ENCODE measurements at places on chromosomes 3 and 15.
A peak's percentile ranks its signal among the peaks of the same experiment; 100 is the strongest.

DNA sequence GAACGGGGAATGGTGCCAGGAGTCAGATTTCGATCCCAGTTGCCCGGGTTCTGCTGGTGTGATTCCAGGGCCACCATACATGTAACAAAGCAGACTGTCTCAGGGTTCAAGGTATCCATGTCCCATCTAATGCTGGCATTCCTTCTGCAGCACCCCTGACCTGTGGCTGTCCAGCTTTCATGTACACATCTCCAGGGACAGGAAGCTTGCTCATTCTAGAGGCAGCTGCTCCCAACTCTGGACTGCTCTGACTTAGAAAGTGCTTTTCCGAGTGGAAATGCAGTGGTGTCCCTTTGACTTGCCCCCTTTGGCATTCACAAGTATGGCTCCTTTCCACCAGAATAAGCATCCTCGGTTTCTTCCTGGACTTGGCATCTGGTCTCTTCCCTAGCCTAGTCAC lies 30.9 kb downstream of the PML start:
- DNase-seq: no peak

- DNase-seq: peak; percentile 11
Measured at GRCh38 chr15:67783303-67783702, 42.0 kb upstream of the SKOR1 start.

DNA sequence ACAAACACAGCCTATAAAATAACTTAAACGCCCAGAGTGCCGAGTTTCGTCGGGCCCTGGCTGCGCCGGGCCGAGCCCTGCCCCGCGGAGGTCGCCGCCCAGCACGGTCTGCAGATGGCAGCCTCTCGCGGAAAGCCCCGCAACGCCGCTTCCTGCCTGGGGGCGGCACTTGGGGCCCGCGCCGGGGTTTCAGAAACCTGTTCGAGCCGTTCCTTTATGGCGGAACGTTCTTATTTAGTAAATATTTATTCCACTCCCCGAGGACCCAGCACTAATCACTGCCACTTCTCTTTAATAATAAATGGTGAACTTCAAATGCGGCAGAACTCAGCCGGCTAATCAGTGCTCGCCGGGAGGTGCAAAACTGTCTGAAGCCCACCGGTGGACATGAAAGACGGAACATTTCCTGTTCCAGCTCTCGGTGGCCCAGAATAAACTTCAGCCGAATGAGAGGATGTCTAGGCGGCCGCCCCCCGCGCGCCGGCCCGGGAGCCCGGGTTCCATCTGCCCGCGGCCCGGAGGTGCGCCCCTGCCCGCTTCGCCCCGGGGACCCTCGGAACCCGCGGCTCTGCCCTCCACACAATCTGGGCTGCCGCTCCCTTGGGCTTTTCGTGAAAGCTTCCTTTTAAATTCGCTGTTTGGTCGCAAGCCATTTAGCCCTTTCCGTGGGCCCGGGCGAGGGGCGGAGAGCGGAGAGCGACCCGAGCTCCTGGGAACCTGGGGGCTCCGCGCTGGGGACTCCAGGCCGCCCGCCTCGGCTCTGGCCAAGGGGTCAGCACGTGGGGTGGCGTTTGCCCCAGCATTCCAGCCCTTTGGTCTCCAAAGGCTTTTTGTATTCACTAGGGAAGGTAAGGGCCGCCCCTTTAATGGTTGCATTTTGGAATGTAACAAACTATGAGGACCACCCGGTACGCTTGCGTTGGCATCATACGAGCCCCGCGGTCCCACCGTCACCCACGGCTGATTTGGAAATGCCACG lies 110.8 kb upstream of the ATP11B start:
- DNase-seq: peak; percentile 27

- DNase-seq: no peak
Measured at GRCh38 chr3:117427081-117427480, 717.5 kb downstream of the TUSC7 start.

GRCh38 chr3:54131026-54131605 lies 8.8 kb downstream of the CACNA2D3 start:
- no peak for DNase-seq

DNA sequence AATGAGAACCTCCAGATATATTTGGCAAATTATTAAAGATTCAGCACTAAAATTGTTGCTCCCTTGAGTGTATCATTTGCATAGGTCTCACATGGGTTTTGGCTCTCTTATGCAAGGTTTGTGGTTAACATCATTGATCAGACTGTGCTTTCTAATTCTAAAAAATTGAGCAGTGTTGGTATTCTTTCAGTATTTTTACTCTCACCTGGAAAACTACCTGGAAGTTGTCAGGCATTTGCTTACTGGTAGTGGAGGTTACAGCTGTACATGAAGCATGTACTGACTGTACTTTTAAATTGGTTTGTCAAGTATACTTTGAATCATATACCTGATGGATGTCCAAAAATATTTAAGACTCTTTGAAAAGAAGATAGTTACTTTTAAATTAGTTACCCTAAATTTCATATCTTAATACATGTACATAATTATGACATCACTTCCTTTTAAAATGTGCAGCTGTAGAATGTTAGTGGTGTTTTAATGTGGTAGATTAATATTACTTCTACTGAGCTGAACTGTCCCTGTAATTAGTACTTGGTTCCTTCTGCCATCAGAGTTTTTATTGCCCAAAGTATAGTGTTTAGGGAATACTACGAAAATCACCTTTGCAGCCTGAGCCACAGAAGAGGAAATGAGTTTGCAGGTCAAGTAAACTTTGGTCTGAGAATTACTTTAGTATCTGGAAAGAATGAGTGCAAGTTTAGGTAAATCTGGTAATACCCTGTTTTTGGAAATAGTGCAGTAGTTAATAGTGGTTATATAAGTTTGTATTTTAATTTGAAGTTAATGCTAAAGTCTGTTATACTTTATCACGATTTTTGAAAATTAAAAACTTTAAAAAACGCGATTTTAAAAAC lies 2.8 kb downstream of the CHD2 start:
- DNase-seq: no peak

DNA sequence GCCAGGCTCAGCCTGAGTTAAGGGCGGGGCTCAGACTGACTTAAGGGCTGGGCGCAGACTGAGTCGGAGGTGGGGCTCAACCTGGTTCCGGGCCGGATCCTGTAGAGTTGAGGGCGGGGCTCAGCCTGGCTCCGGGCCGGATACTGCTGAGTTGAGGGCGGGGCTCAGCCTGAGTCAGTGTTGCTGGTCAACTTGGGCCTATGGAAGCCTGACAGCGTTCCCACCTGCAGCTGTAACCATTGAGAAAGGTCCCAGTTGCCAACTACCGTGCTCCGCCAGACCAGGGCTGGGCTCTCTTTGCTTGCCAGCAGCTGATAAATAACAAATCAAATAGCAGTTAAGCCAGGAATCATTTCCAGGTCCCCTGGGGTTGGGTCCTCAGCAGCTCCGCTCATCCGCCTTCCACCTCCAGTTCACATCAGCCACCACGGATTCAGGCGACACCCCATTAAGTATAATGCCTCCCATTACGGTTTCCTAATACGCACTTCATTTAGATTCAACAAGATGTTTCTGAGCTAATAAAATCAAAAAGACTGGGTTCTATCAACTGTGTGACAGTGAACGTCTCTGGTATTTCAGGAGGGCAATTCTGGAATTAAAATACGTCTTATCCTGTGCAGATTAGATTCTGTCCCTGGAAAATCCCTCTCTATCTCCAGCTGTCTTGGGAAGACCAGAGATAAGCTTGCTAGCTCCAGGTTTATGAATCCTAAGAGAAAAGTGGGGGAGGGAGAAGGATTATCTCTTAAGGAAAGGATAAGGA lies 7.3 kb downstream of the GRIP2 start:
- no peak for DNase-seq

DNA sequence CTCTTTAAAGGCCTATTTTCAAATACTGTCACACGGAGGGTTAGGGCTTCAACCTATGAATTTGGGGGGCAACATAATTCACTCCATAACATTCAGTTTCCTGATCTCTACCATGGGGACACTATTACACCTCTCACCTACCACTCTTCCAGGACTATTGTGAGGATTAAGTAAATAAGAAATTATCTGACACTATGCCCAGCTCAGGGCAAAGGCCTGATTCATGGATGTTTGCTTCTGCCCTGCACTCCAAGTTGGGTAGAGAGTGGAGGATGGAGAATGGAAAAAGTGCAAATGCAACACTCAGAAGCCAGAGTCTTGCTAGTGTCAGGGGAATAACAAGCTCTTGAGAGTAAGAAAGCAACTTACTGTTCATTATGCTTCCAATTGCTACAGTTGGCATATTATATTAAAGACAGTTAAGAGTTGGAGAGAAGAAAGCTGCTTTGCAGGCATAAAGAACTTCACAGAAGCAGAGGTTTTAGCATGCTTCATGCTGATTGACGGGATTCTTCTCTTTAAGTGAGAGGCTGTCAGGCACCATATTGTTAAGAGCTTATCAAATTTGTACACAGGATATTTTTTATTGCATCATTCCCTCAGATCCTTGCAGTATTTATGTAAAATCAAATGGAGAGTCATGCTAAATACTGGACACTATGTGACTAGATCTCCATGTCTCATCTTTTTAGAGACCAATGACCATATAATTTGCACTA lies 375.3 kb downstream of the VPS13C start:
- no peak for DNase-seq

GRCh38 chr3:131491775-131492174 lies 11.0 kb downstream of the MRPL3 start:
- no peak for DNase-seq

- DNase-seq: no peak
Measured at GRCh38 chr3:107216711-107217110, 160.5 kb upstream of the CCDC54 start.

DNA sequence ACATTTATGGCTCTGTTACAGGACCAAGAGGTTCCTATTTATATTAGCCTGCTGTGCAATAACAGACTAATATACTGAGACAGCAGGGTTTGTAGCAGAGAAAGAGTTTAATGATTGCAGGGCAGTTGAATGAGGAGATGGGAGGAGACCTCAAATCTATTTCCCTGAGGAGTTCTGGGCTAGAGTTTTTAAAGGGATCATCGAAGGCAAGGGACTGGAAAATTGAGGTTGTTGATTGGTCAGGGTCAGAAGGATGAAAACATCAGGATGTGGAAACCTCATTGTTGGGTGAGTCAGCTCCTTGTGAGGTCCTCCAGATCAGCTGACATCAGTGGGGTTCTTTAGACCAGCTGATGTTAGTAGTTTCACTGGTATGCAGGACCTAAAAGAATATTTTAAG lies 60.6 kb upstream of the GOLGA8B start:
- no peak for DNase-seq

GRCh38 chr15:52448011-52448890 lies 80.4 kb downstream of the MYO5A start:
- DNase-seq: no peak

- DNase-seq: peak; percentile 49
Measured at GRCh38 chr3:50251220-50251619, 15.2 kb downstream of the GNAI2 start.

DNA sequence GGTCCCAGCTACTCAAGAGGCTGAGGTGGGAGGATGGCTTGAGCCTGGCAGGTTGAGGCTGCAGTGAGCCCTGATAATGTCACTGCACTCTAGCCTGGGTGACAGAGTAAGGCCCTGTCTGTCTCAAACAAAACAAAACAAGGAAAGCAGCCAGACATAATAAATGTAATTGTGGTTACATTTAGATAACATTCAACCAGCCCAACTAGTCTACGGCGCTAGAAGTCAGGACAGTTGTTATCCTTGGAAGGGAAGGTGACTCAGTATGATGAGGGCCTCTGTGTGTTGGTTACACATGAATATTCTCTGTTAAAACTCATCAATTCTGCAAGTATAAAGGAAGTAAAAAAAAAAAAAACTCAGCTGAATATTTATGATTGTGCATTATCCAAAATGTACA lies 27.0 kb upstream of the CSPG5 start:
- DNase-seq: no peak

DNA sequence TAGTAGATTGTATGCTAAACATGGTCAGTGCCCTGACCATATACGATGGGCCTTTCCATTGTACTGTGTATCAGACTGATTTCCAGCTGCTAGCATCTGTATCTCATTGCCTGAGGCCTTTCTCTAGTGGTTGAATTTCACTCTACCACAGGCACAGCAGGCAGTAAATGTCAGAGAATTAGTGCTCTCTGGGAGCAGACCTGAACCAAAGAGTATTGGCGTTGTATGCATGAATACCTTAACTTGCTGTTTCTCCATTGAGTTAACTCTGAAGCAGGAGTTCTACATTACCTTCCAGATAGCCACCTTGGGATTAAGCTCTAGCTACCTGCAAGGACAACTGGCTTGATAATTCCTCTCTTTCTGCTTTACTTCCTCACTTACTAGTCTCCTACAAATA lies 439.2 kb upstream of the EPHA3 start:
- no peak for DNase-seq

GRCh38 chr3:114686621-114687020 lies 392.8 kb downstream of the TIGIT start:
- no peak for DNase-seq

- no peak for DNase-seq
Measured at GRCh38 chr15:71812966-71813722, 2.8 kb downstream of the NR2E3 start.

DNA sequence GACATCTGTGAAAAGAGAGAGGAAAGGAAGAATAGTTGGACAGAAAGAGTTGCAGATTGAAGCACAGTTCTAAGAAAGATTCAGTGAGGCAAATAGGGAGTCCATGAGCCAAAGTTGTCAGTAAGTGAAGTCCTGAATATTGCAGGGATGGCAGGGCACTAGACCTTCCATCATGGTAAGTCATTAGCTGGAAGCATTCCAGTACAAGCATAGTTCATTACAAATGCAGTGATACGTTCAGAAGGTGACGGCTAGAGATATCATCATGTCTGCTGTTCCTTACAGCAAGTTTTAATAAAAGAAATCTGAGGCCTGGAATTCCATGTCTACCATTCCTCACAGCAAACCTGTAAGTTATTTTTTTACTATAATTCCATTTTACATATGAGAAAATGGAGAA lies 720.1 kb downstream of the GBE1 start:
- no peak for DNase-seq

- DNase-seq: no peak
Measured at GRCh38 chr3:144470666-144471065, 499.0 kb downstream of the DIPK2A start.

GRCh38 chr3:157136647-157137387 lies 23.1 kb downstream of the CCNL1 start:
- no peak for DNase-seq

DNA sequence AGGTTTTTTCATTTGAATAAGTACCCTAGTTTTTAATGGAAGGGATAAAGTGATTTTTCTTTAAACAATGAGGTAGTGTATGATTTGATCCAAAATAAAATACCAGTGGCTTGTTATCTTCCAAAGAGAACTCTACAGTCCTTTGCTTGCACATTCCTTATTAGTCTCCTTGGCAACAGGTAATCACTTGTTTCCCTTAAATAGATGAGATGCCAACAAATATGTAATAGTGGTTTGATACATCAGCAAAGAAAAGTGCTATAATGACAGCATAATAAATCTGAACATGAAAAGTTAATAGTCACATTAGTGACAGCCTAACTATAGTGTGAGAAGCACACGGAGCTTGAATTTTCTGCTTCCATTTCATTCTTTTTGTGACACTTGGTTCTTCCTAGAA lies 360.2 kb downstream of the ZNF385D start:
- DNase-seq: no peak

All from stimulated activated CD4-positive, alpha-beta T cell treated with anti-CD3 and anti-CD28 coated beads, Interleukin-2, amount 100 ng/mL, for 4 hours (primary cell).